ENCODE measurements at places on chromosomes 5 and 9.

DNA sequence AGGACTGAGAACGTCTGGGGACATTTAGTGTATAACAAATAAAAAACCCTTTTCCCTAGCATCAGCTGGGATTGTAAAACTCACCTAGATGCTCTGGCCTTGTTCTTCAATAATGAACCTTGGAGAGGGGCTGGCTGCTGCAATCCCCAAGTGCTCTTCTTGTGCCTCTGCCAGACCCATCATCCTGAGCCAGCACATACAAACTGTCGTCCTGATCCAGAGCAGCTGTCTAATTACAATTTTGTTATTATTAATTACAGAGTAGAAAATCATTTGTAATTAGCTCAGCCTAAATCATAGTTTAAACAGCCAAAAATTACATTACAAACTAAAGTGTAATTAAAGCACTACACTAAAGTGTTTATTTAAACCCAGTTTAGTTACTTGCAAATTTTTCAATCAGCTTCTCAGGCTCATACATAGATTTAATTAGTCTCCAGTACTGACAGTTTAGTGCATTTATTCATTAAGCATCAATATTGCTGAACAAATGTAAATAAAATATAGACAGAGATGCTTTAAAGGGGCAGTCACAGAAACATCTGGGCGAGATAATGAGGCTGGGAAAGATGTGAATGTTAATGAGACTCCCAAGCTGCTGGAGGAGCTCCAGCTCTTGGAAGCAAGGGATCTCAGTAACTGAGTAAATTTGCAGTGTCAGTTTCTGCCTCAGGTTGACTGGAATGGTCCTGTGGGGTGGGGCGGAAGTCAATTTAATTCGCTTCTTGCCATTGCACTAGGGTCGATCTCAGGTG, 632.3 kb upstream of the TLE4 start:
- DNase-seq = no peak

GRCh38 chr5:35161652-35162273, 68.5 kb downstream of the PRLR start:
- DNase-seq = no peak

GRCh38 chr9:124179196-124180071, 78.3 kb upstream of the NEK6 start:
- DNase-seq = no peak

GRCh38 chr5:116861666-116862065, 287.0 kb upstream of the SEMA6A start:
- DNase-seq = no peak

- no peak for DNase-seq
These were observed 6.6 kb upstream of the ZNF608 start for GRCh38 chr5:124752854-124753720.

- DNase-seq = no peak
These were observed 800.7 kb upstream of the CTNND2 start for GRCh38 chr5:12704955-12705354.

- no peak for DNase-seq
These were observed 13.4 kb upstream of the GRHPR start for GRCh38 chr9:37408933-37409710.
